ENCODE measurements at places on chromosomes 4 and X.

DNA sequence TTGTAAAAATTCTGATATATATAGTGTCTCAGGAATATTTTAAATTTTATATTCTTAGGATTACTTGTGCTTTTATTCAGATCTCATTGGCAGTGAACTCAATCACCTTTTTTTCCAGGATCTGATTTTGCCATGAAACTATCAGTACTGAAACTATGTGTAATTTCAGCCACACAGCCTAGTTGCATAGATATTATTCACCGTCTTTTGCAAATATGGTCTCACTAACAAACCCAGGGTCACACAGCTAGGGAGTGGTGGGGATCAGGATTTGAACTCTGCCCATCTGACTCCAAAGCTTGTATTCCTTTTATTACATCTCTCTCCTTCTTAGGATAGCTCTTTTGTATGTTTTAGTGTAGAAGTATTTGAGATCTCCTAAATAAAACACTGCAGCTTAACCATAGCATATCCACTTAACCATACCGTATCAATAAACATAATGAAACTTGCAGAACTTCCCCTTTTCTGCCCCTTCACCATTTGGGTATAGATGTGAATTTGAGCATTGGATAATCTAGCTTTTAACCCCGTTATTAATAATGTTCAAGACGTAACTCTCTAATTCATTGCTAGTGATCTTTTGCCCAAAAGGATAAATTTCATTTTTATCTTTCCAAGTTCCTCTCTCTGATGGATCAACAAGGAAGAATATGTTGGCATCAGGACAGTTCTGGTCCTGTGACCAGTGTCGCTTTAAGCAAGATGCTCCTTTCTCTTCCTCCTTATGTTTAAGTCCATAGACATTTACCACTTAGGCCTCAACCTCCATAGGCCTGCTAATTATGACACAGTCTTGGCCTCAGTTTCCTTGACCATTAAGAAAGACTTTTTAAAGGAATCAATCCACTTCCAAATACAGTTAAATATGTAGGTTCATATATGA lies 74.6 kb downstream of the RAPGEF2 start:
- DNase-seq, result no peak

DNA sequence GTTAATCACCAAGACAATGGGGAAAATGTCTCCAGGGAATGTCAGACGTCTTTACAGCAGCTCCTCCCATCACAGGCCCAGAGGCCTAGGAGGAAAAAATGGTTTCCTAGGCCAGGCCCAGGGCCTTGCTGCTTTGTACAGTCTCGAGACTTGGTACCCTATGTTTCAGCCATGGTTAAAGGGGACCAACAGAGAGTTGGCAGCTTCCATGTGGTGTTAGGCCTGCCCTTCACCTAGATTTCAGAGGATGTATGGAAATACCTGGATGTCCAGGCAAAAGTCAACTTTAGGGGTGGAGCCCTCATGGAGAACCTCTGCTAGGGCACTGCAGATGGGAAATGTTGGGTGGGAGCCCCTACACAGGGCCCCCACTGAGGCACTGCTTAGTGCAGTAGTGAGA lies 38.5 kb downstream of the ABCG2 start:
- no peak for DNase-seq

DNA sequence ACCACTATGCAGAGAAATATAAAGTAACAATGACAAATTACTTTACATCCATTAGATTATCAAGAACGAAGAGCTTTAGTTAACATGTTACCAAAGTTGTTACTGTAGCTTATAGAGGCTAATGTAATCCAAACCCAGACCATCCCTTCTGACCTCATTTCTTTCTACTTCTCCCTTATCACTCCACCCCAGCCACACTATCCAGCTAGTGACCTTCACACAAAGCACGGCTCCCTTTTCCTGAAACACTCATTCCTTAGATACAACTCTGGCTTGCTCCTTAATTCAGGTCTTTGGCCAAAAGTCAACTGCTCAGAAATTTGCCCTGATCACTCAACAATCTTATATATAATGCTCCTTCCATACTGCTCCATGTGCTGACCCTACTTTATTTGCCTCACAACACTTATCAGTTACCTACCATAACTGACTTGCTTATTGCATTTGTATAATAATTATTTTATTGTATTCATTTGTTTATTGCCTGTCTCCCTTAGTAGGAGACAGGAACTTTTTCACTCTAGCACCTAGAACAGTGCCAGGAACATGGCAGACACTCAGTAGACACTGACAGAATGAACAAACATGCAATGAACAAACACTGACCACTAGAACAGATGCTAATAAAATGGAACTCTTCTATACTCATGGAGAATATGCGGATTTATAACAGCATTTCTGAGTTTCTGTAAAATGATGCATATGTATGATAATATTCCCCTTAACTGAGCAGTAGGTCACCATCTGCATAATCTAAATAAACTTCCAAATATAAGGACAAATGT lies 67.6 kb downstream of the EIF4E start:
- DNase-seq, result no peak

GRCh38 chr4:8706216-8707044 lies 113.9 kb downstream of the CPZ start:
- no peak for DNase-seq

GRCh38 chrX:24098932-24099331 lies 44.2 kb downstream of the EIF2S3 start:
- DNase-seq, result no peak

GRCh38 chrX:151081016-151081415 lies 95.4 kb upstream of the GPR50 start:
- DNase-seq, result no peak

DNA sequence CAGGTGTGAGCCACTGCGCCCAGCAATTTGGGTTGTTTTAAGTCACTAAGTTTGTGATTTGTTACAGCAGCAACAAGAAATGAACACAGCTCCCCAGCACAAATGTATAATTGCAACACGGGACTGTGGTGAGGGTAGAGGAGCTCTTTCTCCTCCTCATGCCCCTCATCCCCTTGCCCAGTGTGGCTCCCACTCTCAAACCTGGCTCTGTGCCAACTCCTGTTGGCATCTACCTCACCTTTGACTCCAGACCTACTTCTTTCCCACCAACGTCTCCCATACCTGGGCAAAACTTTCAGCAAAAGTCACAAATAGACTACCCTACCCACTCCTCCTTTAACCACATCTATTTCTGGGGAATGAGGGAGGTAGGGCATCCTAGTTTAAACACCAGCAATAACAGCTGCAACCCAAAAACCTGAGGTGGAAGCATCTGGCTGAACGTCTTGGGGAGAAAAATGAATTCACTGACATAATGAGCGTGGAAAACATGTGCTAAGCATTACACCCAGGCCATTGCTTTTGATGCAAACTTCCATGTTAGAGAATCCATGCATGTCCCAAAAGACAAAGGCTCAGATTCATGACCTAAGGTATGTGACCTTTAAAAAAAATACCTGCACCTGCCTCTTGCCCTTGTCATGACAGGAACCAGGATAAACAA lies 19.2 kb downstream of the LNX1 start:
- DNase-seq, result no peak

- DNase-seq, result no peak
Measured at GRCh38 chr4:108531461-108531860, 88.9 kb upstream of the RPL34 start.

DNA sequence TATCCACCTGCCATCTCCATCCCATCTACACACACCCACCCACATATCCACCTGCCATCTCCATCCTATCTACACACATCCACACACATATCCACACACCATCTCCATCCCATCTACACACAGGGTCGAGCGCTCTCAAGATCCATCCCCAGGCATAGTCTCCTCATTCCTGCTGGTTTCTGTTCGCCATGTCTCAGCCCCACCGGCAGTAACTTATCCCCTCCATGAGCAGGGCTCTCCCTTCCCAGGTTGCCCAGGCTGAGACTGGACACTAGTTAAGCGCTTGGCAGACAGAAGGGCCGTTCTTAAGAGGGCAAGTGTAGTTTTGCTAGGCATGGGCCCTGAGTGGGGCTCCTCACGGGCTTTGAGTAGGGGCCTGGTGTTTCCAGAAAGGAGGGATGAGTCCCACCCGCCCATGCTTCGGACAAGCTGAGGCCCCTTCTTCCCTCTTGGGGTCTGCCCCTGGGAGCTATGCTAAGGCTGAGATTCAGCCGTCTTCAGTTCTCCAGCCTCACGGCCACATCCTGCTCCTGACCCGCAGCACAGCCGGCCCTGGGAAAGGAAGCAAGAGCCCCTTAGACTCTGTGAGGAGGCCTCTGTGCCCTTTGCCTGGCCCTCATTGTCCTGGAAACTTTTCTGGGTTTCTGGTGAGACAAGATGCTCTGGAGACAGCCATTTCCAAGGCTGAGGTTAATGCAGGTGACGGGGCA lies 20.4 kb downstream of the TMEM271 start:
- no peak for DNase-seq
